Endothelial cell of umbilical vein (primary cell): ENCODE measurements at places on chromosomes 3 and 15. TPM values are rescaled to one million over a fixed set of nuclear protein-coding genes. Genes with fewer than 3 reads are reported as not detected.

The PDCD7 gene
- total RNA-seq = 19.5 and 26.6 TPM in 2 replicates

The C2CD4A gene
- 0.46 and 1.1 TPM in 2 replicates for total RNA-seq

The PLAAT1 gene
- 0.58 and 0.75 TPM in 2 replicates for total RNA-seq

The GOLGA6B gene
- total RNA-seq = not detected in 2 replicates
